ENCODE measurements at places on chromosomes 6 and 20.

- DNase-seq, result no peak
These were observed 21.9 kb upstream of the C6orf62 start for GRCh38 chr6:24740861-24741260.

DNA sequence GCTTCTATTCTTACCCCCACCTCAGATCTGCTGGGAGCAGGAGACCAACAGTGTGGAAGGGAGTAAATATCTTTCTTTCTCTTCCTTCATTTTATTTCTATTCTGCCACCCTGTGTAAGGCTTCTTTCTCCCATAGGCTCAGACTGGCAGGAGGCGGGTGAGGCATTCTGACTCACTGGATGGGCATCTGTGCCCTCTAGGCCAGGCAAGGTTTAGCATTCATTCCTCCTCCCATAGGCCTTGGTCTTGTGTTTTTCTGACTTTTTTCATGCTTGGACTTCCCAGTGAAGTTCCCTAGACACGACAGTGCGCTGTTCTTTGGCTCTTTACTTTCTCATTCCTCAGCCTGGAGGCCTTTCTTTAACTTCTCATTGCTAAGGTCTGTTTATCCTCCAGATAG, 235.2 kb downstream of the SYNE1 start:
- DNase-seq, result no peak

GRCh38 chr6:46719099-46719498, 16.1 kb downstream of the PLA2G7 start:
- DNase-seq, result no peak

DNA sequence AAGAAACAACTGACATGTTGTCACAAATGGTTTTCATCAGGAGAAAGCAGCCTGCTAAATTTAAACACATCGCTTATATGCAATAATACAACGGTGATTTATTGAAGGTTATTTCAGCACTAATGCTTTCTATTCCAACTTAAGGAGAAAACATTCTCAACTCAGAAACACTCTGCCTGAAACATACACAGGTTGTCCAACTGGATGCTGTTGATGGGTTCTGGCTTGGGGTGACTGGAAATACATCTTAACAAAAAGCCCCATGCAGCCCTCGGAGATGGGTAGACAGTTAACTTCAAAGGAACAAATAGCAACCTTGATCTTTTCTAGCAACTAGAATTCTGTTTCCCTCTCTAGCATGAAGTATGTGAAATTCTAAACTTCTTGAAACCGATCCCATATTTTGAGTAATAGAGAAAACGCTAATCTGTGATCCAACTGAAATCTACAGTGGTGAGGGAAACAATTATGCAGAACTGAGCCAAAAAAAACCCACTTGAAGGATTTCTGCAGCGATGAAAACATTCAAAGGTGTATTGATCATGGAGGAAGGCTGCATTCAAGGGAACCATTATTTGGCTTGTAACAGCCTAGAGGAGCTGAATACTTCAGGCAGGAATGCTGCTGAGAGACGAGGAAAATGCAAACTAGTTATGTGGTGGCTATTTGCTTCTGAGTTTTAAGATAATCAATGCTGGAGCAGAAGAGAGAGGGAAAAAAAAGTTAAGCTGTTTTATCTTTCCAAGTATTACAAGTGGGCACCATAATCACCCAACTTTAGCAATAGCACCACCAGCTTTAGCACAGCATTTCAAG, 6.9 kb downstream of the ZMYND8 start:
- no peak for DNase-seq
